ENCODE measurements at places on chromosomes 5 and 9.

DNA sequence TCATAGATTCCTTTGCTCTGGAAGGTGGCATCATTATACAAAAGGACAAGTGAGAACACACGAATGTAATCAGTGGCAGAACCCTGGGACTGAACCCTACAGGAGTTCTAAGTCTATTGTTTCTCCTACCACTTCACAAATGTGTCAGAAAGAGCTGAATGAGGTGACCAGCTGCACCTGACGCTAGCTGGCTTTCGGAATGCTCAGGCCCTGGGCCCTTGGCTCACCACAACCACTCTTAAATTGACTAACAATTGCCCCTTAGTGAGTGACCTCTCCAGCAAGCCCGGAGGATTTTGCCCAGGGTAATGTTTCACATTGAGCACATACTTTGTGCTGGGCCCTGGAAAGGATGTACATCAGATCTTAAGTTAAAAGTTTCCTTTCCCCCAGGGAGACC lies 41.2 kb upstream of the ABCA1 start:
- DNase-seq, result no peak

DNA sequence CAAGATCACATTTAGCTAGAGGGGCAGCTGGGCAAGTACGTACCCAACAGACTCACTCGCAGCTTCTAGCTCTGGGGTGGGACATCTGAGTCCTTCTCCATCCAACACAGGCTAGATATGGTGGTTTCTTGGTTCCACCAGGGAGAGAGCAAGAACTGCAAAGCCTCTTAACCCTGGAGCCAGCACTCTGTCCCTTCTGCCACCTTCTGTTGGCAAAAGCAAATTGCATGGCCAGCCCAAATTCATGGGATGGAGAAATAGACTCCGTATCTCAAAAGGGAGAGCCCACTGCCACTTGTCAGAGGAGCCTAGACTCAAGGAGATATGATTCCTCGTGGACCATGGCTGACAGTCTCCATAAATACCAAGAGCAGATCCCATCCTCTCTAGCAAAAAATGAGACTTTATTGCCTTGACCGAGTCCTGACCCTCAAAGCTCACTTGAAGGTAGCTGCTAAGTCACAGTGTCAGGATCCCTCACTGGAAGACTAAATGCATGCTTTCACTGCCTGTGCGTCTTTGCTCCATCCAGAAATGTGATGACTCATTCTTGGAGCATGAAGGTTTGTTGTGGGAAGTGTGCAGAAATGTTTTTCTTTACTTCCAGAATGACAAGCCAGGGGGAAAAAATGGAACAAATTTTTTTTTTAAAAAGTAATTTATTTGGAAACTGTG lies 28.8 kb upstream of the ROR2 start:
- peak; percentile 45 for DNase-seq

GRCh38 chr9:81632599-81632998 lies 56.7 kb downstream of the TLE1 start:
- no peak for DNase-seq

DNA sequence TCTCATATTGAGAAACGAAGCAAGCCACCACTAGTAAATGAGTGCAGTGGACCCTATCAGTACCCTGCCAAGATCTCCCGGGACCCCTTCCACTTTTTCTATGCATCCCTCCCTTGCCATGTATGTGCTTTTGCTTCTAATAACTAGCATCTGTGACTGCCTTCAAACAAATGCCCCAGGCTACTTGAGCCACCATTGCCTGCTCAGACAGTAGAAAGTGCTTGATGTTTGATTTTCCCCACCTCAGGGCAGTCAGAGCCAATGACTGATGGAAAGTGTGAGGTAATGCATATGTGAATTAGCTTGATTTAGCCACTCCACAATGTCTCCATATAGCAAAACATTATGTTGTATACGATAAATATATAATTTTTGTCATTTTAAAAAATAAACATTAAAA lies 797.3 kb upstream of the ACO1 start:
- DNase-seq, result no peak

DNA sequence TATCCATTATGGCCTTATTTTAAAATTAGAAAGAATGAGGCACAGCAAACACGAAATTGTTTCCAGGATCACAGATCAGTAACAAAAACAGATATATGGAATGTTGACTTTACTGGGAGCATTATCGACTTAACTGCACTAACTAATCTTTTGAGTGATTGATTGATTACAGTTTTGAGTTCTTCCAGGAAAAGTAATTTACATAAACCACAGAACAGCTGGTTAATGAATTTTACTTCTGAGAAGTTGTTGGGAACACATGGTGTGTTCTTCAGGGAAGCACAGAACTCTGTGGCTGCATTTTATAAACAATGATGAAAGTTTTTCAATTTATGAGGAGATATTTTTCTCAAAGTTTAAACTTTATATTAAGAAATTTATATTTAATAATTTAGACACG lies 802.4 kb upstream of the ACO1 start:
- DNase-seq, result no peak

- no peak for DNase-seq
These were observed 17.0 kb upstream of the MXD3 start for GRCh38 chr5:177328545-177329231.

DNA sequence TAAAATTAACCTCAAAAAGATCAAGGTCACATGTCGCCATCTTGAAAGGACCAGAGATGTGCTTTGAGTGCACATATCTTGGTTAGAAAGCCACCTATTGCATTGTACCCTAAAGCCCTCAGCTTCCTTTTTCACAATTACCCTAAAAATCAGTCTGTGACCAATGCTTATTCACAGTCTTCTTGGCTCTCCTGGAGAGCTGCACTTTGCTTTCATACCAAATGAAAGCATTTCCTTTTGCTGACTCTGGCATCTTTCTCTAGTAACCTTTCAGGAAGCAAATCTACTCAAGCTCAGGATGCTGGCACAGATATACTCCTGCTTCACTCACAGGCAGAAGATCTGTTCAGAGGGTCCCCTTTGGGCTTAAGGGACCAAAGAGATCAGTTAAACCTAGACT lies 160.7 kb upstream of the PUM3 start:
- peak; percentile 56 for DNase-seq

DNA sequence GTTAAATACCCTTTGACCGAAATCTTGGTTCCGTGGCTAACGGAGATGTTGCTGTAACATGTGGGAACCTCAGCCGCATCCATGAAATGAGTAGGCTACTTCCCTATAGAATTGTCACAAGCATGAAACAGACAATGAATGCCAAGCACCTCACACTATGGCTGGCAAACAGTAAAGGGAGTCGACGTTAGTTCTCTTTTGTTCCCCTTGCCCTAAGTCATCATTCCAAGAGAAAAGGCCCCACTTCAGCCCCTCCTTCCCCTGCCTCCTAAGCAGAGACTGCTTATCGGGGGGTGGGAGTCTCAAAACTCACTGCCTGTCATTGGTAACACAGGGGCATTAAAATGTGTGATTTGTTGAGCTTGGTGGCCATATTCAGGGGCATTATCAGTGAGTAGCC lies 159.6 kb downstream of the MAPKAP1 start:
- no peak for DNase-seq

- DNase-seq, result no peak
These were observed 210.3 kb downstream of the CDK5RAP2 start for GRCh38 chr9:120369608-120370220.

- DNase-seq, result peak; percentile 94
These were observed 16.9 kb upstream of the FBP1 start for GRCh38 chr9:94656200-94656599.

DNA sequence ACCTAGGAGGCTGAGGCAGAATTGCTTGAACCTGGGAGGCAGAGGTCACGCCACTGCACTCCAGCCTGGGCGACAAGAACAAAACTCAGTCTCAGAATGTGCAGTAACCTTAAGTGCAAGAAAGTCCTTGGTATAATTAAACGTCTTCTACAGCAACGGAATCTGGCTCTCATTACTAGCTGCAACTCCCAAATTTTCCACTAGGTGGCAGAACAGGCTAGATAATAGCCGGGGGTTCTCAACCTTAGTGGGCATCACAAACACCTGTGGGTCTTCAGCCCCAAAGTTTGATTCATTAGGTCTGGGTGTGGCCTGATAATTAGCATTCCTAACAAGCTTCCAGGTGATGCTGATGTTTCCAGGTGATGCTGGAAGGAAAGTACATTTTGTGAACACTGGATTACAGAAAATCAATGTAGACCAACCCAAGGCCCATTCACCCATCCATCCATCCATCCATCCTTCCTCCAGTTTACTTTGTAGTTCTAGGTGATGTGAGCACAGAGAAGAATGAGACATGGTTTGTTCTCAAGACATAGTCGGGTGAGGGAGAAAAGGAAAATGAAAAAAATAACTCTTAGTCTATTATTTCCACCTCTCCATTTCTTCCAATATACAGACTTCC lies 37.3 kb downstream of the FBXW2 start:
- DNase-seq, result peak; percentile 60

GRCh38 chr5:81856948-81857928 lies 106.3 kb upstream of the SSBP2 start:
- DNase-seq, result peak; percentile 27

GRCh38 chr9:134923466-134923865 lies 5.8 kb upstream of the FCN1 start:
- no peak for DNase-seq

DNA sequence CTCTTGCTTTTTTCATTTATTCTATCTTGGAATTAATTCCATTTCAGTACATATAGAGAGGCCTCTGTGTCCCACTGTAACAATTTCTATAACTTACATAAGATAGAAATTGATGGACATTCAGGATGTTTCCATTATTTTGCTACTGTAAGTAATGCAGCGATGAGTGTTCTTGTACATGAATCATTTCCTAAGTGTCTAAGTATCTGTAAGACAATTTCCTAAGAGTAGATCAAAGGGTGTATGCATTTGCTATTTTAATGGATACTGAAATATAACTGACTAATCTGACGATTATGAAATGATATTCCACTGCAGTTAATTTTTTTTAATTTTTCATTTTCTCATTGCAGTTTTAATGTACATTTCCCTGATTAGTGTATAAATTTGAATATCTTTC lies 23.0 kb upstream of the RBM22 start:
- no peak for DNase-seq

DNA sequence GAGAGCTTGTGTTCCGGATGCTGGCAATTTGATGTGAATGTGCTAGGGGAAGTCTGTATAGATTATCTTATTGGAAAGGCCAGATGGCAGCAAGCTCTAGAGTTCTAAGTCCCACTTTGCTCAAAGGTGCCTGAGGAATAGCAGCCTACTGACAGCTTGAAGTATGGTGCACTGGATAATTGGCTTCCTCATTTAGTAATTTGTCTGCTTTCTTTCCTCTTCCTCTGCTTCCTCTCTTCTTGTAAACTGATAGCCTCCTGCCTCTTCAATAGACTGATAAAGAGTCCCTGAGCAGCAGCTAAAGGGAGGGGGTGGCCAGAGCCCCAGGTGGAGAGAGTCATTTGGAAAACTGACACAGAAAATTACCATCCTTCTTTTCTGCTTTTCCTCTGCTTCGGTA lies 177.3 kb downstream of the FGF1 start:
- no peak for DNase-seq

DNA sequence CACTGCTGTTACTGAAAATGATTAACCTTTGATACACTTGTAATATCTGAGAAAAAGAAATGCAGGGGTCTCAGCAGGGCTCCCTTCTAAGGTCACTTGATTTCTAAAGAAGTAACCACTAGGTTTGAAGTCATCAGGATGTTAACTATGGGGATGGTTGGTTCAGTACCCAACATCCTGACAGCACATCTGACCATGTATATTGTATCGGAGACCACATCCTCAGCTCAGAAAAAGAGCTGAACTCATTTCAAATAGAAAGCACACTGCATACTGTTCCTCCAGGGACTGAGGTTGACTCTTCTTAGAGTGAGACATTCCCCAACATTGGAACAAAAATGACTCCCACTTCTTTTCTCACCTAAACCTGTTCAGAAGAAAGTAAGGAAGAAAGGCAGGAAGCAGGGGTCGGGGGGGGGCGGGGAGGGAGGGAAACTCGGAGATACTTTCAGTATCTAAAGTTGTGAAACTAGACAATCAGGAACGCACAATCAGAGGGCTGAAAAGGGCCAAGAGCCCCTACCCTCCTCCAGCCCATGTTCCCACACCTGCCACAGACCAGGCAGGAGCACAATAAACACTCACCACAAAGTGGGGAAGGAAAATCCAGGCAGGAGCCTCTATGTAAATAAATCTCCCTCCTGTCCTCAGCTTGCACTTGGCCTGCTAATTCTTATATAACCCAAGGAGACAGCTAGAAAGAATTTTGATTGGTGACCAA lies 730 bp upstream of the GZMA start:
- DNase-seq, result peak; percentile 21

DNA sequence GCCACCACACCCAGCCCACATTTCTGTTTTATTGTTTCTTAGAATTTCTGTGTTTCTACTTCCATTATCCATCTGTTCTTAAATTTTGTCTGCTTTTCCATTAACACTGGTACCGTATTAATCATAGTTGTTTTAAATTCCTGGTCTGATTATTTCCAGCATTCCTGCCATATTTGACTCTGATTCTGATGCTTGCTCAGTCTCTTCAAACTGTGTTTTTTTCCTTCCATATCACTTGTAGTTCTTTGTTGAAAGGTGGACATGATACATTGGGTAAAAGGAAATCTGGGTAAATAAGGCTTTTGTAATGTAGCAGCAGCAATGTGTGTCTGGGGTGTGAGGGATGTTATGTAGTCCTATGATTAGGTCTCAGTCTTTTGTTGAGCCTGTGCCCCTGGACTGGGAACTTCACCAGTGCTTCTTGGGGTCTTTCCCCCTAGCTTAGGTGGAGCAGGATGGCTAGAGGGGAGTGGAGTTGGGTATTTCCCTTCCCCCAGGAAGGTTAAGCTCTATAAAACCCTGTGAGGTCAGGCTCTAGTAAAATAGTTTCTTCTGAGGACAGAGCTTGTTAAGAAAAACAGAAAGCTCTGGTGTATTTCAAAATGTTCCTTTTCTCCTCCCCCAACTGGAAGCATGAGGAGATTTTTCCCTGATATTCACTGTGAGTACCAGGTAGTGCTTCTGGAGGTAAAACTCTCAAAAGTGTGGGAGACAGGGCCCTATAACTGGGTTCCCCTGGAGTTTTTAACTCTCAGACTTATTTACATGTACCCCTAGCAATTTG lies 10.1 kb upstream of the TMOD1 start:
- no peak for DNase-seq

DNA sequence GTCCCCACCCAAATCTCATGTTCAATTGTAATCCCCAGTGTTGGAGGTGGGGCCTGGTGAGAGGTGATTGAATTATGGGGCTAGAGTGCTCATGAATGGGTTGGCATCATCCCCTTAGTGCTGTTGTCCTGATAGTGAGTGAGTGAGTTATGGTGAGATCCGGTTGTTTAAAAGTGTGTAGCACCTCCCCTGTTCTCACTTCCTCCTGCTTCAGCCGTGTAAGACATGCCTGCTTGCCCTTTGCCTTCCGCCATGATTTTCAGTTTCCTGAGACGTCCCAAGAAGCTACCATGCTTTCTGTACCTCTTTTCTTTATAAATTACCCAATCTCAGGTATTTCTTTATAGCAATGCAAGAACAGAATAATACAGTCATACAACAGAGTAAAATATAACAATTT lies 742 bp upstream of the LECT2 start:
- no peak for DNase-seq

DNA sequence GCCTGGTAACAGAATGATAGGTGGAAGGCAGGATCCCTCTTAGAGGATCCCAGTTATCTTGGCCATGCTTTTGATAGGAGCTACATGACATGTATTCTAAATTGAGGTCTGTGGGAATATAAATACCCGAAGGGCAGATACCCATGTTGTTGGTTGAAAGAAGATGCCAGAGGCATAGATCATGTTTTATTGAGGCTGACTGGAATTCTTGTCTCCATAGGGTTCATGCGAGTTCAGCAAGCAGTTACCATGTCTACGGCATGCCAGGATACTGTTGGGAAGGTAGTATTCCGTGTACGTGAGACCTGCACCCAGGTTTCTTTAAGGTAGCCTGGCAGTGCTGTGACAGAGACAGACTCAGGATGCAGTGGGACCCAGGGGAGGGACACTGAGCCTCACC lies 230.7 kb downstream of the NR3C1 start:
- DNase-seq, result no peak

Measured in MM.1S (cell line).